ENCODE measurements at places on chromosomes 12 and 14.

- no peak for DNase-seq
Observed at GRCh38 chr14:59240356-59240755, 51.9 kb downstream of the DAAM1 start.

DNA sequence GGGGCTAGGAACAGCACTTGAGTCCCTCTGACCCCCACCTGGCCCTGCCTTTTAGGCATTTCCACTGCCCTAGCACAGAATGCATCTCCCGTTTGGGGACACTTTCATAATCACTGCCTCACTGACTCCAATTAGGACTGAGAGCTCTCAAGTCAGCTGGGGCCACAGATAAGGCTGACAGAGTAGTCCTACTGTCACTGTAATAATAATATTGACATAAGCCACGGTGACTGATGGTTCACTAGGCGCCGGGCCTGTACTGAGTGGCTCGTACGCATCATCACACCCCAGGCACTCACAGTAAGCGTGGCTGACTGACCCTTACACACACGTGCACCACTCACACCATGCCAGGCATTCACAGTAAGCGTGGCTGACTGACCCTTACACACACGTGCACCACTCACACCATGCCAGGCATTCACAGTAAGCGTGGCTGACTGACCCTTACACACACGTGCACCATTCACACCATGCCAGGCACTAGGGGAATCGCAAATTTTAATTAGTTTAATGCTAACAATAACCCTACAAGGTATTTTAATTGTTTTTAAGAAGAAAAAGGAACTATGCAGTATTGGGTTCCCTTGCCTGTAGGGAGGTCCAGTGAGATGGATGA, 87.7 kb downstream of the CHGA start:
- DNase-seq = no peak

GRCh38 chr14:75222208-75222701, 45.8 kb upstream of the TMED10 start:
- peak; percentile 79 for DNase-seq

GRCh38 chr14:31858868-31859267, 218.2 kb upstream of the ARHGAP5 start:
- DNase-seq = no peak

- DNase-seq = no peak
Observed at GRCh38 chr12:22408610-22409376, 74.3 kb upstream of the ST8SIA1 start.

DNA sequence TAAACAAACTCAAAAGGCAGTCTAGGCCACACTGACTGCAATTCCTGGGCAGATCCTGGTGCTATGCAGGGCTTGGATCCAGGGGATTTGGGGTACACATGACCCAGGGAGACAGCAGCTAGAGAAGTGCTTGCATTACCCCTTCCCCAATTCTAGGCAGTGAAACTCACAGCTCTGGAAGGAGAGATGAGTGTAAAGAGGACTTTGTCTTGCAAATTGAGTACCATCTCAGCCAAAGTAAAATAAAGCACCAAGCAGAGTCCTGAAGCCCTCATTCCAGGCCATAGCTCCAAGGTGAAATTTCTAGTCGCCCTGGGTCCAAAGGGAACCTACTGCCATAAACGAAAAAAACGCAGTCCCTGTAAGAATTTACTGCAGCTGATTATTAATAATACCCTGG, 644.9 kb upstream of the FLRT2 start:
- DNase-seq = no peak

GRCh38 chr12:12381982-12382381, 25.1 kb downstream of the BORCS5 start:
- DNase-seq = no peak

DNA sequence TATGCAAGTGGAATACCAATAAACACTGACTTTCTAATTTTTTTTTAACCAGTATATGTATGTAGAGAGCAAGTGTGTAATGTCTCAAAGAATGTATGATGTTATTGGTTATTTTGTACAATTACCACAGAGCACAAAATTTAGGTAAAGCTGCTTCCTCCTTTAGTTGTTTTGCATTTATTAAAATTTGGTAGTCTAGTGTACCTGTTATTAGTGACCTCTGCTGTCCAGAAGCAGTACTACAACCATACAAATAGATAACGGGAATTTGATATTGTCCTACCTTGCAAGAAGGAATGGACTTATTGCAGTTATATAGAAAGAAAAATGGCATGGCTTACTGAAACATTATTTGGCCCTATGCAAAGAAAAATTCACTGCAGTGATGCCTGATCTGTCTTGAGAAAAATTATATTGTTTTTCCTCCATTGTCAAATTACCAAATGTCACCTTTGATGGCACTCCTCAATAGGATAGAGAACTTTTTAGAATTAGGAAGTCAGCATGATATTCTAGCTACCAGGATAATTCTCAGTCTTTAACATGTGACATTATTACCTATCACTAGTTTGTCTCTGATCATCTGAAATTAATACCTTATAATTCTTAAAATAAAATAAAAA, 153.9 kb upstream of the RMST start:
- peak; percentile 7 for DNase-seq

DNA sequence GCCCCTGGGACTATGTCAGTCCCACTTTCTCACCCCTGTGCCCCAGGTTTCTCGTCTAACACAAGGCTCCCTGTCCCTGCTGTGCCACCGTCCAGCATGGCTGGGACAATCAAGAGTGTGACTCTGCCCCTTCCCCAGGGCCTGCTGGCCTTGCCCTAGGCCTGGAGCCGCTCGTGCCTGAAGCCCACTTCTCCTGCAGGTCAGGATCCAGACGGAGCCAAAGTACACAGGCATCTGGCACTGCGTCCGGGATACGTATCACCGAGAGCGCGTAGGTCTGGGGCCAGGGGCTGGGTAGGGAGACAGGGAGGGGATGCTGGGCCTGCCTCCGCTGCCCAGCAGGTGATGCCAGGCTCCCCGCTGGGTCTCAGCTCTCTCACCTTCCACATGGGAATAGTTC, 2.8 kb downstream of the SLC25A47 start:
- DNase-seq = no peak

GRCh38 chr12:50517421-50518048, 12.8 kb downstream of the DIP2B start:
- DNase-seq = no peak

- no peak for DNase-seq
Observed at GRCh38 chr12:100624571-100624970, 51.1 kb downstream of the GAS2L3 start.

GRCh38 chr12:116529686-116530085, 29.5 kb upstream of the MAP1LC3B2 start:
- DNase-seq = no peak

DNA sequence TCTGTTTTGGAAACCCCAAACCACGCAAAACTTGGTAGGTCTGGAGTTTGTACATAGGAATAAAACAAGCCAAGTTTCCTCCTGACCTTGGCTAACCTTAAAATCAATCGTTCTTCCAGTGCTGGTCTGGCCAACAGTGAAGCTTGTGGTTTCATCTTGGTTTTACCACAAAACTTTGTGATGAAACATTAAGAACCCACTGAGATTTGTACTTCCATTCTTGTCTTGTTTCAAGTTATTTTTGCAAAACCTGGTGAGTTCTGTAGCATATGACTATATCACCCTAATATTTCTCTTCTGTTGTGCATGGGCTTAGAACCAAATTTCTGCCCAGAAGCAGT, 26.4 kb downstream of the SIX1 start:
- DNase-seq = peak; percentile 37

DNA sequence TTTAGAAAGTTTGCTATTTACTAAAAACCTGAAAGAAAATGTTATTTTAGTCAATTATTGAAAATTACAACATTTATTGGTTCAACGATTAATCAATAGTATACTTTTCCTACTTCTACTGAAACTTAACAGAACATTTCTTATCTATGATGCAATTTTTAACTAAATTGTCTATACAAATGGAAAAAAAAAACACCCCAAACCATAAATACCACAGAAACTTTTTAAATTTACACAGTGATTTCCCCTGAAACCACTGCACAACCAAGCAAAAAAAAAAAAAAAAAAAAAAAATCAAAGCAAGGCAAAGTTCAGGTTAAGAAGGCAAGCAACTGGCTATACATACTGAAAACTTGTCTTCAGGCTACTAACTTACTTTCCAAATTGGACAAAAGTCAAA, 71.9 kb upstream of the POC1B start:
- DNase-seq = no peak

DNA sequence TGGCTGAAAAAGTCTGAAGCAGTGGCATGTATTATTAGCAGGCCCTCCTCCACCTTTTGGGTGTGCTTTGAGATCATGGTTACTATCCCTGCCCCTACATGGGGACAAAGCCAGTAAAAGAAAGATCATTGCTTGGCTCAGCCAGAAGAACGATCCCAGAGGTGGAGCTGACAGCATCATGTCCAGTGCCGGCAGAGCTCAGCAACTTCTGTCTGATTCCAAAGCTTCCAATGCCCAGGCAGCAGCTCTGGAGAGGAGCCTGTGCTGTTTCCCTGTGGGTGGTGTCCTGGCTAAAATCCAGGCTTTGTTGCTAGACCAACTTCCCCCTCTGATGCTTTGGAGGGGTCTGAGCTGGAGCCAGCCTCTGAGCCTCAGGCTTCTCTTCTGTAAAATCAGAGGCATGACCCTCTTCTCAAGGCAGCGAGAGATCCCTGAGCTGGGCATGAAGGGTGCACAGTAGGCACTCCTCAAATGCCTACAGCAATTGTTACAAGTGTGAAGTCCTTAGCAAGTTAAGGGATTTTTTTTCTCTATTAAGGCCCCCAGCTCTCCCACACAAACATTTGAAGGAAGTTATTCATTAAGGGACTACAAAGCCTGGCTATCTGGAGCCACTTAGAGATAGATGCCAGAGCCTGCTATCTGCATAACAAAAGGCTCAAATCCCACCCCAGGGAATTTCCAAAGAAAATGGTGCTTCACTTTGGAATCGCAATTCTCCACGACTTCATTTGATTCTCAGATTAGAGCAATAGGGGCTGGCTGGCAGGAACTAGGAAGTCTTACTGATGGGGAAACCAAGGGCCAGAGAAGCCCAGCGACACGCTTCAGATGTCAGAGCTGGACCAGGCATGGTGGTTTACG, 10.9 kb upstream of the GSC start:
- DNase-seq = no peak

- DNase-seq = no peak
Observed at GRCh38 chr14:99119554-99120525, 152.2 kb downstream of the BCL11B start.

GRCh38 chr12:92058664-92059063, 87.0 kb downstream of the BTG1 start:
- DNase-seq = no peak

GRCh38 chr14:27015065-27015464, 417.2 kb upstream of the NOVA1 start:
- no peak for DNase-seq

GRCh38 chr12:27330846-27331245, 1.8 kb upstream of the BMAL2 start:
- no peak for DNase-seq

- DNase-seq = no peak
Observed at GRCh38 chr12:96237035-96237434, 42.9 kb downstream of the ELK3 start.

DNA sequence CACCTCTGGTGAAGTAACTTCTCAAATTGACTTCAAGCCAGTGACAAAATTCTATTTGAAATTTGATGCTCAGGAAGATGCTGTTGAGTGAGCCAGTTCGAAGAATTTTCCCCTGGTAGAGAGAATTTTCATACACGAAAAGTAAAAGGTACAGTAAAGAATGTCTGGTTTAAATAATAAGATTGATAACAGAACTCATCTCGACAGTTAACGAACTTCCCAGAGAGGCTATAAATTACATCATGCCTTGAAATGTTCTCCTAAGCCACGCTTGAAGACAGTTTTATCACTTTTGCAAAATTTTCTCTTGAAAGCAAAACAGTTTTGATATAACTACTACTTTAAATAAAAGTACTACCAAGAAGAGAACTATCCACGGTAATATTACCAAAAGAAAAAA, 14.4 kb upstream of the OR11G2 start:
- DNase-seq = no peak

GRCh38 chr12:54265364-54265812, 14.5 kb downstream of the CBX5 start:
- DNase-seq = no peak

GRCh38 chr12:2853626-2854025, 3.2 kb downstream of the TEX52 start:
- DNase-seq = no peak

- DNase-seq = no peak
Observed at GRCh38 chr12:21644516-21644915, 13.1 kb downstream of the LDHB start.

DNA sequence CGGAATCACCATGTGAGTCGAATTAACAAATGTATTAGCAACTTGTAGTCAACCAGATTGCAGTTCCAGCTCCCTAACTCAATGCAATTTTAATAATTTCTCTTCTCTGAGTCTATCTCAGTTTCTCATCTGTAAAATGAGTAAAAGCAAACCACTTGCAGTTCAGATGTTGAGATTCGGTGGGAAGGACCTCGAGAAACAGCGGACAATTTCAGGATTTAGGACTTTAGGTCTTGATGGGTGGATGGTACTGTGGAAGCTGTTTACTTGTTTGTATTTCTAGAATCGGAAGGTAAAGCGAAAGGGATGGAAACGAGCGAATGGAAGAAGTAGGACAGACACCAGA, 510 bp upstream of the TTC8 start:
- no peak for DNase-seq

GRCh38 chr12:121494093-121494787, 86.6 kb downstream of the KDM2B start:
- no peak for DNase-seq
